ENCODE measurements at places on chromosomes 2 and 18.

GRCh38 chr2:77421971-77422370 lies 100.2 kb downstream of the LRRTM4 start:
- no peak for DNase-seq

- no peak for DNase-seq
Observed at GRCh38 chr2:207902821-207903220, 122.5 kb downstream of the PLEKHM3 start.

DNA sequence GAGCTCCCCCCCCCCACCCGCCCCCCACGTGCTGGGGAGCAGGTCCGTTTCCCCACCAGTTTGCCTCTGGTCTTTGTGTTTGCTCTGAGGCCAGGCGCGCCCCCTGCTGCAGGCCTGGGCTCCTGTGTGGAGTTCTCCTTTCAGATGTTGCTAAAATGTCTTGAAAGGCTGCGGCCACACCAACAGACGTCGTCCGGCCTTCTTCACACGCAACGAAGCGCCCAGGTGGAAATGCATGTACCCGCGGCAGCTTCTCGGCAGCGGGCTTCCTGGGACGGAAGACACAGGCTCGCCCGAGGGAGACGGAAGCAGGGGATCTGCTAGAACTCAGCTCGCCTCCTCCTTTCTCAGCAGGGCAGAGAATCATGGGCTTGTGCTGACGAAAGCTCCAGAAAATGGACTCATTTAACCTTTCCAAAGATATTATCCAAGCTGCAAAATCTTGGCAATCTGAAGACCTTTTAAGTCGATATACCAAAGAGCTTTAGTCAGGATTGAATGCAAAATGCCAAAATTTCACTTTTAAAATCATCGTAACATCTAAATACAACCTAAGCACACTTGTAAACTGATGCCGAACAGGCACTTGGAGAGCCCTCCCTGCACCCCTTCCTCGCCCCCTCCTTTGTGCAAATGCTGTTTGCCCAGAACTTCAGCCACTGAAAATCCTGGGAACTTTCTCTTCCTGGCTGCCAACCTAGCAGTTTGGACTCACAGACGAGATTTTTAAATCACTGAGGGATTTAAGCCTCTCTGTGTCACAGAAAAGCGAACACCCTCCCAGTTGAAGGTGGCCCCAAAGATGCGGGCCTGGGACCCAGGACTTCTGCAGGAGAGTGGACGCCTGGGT lies 125.5 kb upstream of the ZNF516 start:
- peak; percentile 61 for DNase-seq

GRCh38 chr2:41204315-41204714 lies 752.4 kb upstream of the SLC8A1 start:
- DNase-seq, result no peak

GRCh38 chr2:23314687-23315086 lies 70.3 kb upstream of the KLHL29 start:
- no peak for DNase-seq

Measured in HEK293T (cell line).